ENCODE measurements at places on chromosomes 4 and X.

GRCh38 chrX:109691277-109691676 is 41.8 kb downstream of the ACSL4 start:
- no peak for DNase-seq

GRCh38 chrX:6852869-6853268 is 294.6 kb upstream of the STS start:
- no peak for DNase-seq

GRCh38 chr4:155524926-155525455 is 141.7 kb upstream of the GUCY1A1 start:
- no peak for DNase-seq

DNA sequence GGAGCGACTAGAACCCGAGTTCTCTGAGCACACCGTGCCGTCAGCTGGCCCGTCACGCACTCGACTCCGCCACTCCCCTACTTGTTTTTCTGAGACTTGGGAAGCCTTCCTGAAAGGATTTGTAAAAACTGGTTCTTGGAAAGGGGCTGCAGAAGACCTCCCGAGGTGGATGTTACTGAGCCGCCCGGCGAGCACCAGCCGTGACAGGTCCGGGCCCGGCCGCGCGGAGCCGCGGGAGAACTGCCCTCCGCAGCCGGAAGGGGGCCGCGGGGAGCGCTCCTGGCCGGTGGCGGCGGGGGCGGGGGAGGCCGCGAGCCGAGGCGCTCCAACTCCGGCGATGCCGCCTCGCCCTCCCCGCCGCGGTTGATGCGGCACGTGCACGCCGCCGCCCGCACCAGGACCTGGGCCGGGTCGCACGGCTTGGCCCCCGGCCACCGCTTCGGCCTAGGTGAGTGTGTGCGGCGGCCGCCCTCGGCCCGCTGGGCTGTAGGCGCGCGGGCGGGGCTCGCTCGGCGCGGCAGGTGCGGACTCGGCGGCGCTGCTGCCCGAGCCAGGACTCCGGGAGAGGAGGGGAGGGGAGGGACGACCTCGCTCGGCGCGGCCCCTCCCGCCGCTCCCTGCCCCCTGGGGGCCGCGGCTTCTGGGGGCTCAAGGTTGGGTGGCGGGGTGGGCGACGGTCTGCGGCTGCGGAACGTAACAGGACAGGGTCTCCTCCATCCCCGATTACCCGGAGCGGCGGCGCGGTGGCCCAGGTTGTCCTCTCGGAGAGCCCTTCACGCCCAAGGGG is 1.7 kb downstream of the SPRY1 start:
- peak; percentile 76 for DNase-seq

- DNase-seq, result peak; percentile 14
Observed at GRCh38 chr4:112153211-112153791, 8.0 kb downstream of the FAM241A start.

- no peak for DNase-seq
Observed at GRCh38 chrX:153059191-153060094, 3.2 kb downstream of the PNMA3 start.

DNA sequence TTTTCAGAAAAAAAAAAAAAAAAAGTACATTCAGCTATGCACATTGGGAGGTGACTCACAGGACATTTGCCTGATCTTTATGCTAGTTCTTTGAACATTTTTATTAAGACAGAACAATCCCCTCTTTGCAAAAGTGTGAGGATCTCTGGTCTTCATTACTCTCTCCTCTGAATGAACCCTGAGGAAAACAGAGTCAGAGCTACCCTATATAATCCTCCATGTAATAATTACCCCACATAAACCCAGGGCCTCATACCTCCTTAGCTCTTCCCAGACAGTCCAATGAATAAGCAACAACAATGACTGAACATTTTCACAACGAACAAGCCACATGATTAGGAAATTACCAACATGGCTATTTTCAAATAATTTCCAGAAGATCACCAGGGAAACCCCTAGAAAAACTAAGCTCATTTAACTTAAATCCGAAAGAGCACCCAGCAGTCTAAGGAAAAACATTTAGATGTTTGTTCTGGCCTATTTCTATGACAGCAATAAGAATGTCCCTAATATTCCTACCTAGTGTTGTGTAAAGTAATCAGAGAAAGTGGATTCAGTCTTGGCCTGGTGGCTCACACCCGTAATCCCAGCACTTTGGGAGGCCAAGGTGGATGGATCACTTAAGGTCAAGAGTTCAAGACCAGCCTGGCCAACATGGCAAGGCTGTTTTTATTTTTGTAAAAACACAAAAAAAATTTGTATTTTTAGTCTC is 37.8 kb downstream of the TBC1D9 start:
- no peak for DNase-seq

Data from activated T-cell treated with anti-CD3 and anti-CD28 coated beads for 48 hours (primary cell).